ENCODE measurements at places on chromosomes 12 and 14.

DNA sequence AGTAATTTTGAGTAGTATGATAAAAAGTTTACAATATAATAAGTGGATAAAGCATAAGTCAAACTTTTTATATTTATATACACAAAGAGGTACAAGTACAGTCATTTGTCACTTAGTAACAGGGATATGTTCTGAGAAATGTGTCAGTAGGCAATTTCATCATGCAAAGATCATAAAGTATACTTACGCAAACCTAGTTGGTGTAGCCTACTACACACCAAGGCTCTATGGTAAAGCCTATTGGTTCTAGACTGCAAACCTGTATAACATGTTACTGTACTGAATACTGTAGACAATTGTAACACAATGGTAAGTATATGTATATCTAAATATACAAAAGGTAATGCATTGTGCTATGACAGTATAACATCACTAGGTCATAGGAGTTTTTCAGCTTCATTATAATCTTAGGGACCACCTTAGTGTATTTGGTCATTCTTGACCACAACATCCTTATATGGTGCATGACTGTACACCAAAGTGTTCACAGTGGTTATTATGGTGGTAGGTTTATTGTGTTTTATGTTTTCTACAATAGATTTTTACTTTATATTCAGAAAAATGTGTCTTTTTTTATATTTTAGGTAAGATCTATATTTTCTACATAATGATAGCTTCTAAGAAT is 14.9 kb upstream of the SCFD1 start:
- DNase-seq: no peak

DNA sequence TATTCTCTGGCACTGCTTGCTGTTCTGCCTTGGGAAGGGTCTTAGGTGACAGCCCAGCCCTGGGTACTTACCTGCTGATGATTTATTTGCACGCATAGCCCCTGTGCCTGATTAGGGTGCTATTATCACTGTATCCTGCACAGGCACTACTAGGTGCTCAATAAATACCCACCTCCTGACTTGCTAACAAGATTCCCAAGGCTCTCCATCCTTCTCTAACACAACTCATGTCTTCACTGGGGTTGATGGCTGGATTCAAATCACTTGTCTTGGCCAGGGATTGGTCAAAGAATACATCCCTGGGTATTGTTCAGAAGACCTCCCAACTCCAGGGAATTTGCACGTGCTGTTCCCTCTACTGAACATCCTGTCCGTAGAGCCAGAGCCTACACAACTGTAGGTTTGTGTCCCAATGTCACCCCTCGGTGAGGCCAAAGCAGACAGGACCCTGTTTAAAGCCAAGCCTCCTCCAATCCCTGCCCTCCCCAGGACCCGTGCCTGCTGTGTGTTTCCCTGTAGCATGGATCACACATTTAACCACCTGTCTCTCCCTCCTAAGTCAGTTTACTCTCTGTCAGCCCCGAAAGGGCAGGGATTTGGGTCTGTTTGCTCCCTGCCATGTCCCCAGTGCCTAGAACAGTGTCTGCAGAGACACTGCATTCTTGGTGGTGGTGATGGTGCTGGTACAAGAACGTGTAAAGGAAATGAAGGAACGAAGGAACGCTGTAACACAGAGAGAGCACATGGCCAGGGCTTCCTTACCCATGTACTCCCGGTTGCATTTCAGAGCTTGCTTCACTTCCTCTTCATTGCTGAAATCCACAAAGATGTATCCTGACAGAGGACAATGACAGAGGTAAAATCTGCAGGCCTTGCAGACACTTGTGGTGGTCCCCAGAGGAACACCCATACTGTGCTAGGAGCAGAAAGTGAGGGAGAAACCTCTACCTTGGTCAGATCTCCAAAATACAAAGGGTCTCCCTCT is 16.5 kb downstream of the RBM19 start:
- no peak for DNase-seq

DNA sequence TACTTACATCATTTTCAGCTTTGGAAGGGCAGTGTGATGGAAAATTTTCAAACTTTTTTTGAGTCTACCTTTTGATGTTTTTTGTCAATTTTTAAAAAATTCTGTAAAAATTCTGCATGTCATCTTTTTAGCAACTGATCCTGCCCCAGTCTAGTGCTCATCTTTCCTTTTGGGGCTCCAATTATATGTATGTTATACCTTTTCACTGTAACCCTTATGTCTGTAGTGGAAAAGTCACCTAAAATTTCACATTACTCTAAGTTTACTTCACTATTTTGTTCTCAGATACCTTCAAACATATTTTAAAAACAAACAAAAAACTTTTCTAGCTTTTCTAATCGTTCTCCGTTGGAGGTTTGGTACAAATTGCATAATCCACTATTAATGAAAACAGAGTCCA is 32.5 kb upstream of the MYRFL start:
- DNase-seq: no peak

DNA sequence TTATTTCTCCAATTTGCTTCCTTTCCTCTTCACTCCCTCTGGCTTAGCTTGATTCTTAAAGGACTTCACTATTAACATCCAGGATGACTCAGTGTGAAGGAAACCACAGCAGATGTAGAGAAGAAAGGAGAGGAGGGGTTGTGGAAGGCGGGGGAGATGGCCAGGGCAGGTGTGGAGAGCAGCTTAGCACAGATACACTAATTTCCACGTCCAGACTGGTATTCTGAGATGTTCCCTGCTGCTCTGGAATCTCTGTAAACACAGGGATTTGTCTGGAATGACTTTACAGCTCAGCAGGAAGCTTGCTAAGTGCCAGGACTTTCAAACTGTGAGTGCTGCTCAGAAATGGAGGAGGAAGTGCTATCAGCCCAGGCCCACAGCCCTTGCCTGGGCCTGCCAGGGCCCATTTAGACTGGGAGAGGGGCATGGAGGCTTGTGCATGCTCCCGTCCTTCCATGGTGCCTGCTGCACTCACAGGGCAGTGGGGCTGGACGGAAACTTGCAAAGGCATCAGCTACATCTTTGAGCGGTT is 202.5 kb upstream of the DDHD1 start:
- DNase-seq: no peak

- no peak for DNase-seq
These were observed 19.6 kb upstream of the CHGA start for GRCh38 chr14:92903359-92903758.

DNA sequence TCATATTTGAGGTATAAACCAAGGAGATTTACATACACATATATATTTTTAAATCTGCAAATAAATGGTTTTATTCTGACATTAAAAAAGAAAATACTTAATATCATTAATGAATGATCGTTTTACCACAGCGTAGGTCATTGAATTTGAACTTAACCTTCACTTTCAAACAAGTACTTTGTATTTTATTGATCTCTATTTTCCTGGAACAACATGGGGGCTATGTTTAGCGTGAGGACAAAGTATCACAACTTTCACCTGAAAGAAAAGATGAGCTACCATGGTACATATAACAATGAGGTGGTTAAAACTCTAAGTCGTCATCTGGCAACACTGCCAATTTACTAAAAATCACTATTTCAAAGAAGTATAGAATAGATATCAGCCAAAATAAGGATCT is 6.0 kb downstream of the GYS2 start:
- no peak for DNase-seq

DNA sequence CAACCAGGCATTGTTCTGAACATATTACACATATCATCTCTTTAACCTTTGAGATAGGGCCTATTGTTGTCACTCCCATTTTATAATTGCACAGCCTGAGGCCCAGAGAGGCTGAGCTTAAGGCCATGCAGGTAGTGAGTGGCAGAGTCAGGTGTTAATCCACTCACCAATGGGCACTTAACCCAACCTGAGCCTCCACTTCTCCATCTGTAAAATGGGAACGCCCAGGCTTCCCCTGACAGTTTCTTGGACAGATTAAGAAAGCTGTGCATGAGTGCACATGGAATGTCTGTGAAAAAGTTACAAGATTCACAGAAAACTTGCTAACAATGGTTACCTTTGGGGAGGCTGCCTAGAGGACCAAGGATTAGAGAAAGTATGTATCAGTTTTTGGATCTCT is 32.9 kb downstream of the ESRRB start:
- DNase-seq: no peak

- DNase-seq: no peak
These were observed 17.3 kb downstream of the TOGARAM1 start for GRCh38 chr14:44979273-44979672.

DNA sequence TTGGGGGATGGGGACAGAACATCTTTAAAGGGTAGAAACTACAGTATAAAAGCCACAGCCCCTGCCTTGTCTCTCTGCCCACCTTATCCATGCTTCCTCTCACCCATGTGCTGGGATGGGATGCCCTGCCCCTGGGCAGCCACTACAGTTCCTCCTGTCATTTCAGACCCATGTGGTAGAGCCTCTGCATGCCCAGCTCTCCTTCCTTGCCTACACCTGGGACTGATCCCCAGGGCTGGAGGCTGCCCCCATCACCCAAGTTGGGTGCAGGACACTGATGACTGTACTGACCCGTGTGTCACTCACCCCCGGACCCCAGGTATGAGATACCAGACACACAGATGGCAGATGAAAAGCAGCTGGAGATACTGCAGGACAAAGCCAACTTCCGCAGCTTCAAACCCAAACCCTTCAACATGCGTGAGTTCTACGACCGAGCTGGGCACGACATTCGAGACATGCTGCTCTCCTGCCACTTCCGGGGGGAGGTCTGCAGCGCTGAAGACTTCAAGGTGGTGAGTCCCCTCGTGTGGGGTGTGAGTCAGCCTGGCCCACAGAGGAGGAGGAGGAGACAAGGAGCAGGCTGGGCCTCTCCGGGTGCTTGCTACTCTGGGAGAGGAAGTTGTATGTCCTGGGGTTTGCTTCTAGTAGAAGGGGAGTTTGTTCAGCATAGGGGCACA is 2.2 kb downstream of the ASIC1 start:
- no peak for DNase-seq

DNA sequence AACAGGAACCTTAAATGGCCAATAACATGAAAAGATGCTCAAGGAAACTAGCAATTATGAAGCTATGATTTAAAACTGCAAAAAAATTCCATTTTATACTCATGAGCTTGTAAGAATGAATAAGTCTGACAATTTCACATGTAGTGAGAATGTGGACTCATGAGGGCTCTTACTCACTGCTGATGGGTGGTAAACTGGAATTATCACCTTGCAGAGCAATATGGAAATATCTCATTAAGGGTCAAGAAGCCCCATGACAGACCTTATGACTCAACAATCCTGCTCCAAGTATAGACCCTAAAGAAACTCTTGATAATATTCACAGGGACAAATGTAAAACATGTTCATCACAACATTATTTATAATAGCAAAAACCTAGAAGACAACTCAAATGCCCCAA is 23.5 kb upstream of the SMAGP start:
- no peak for DNase-seq

GRCh38 chr12:32211066-32211899 is 104.6 kb downstream of the BICD1 start:
- no peak for DNase-seq

DNA sequence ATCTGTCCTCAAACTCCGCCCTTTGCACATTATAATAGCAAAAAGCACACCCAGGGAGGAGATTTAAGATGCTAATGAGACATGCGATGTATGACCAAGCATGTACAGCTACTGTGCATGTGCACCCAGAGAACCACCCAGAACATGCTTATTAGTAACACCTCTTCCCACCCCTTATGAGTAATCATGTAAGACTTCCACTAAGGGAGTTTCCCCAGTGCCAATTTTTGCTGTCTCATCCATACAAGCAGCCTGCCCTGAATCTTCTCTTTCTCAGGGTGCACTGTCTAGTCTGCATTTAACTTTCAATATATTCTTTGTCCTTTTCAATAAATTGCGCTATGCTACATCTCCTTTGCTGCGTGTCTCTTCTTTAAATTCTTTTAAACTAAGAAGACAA is 830.0 kb upstream of the NOVA1 start:
- no peak for DNase-seq

DNA sequence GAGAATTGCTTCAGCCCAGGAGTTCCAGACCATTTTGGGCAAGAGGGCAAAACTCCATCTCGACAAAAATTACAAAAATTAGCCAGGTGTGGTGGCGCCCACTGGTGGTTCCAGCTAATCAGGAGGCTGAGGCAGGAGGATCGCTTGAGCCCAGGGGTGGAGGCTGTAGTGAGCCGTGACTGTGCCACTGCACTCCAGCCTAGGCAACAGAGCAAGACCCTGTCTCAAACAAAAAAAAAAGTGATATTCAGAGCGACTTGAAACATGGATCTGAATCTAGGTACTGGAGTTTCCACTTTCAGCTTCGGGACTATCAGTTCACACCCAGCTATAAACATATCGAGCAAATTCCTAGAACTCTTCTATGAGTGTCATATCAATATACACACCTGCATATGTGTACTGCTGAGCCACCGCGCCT is 16.3 kb upstream of the RNF34 start:
- no peak for DNase-seq

DNA sequence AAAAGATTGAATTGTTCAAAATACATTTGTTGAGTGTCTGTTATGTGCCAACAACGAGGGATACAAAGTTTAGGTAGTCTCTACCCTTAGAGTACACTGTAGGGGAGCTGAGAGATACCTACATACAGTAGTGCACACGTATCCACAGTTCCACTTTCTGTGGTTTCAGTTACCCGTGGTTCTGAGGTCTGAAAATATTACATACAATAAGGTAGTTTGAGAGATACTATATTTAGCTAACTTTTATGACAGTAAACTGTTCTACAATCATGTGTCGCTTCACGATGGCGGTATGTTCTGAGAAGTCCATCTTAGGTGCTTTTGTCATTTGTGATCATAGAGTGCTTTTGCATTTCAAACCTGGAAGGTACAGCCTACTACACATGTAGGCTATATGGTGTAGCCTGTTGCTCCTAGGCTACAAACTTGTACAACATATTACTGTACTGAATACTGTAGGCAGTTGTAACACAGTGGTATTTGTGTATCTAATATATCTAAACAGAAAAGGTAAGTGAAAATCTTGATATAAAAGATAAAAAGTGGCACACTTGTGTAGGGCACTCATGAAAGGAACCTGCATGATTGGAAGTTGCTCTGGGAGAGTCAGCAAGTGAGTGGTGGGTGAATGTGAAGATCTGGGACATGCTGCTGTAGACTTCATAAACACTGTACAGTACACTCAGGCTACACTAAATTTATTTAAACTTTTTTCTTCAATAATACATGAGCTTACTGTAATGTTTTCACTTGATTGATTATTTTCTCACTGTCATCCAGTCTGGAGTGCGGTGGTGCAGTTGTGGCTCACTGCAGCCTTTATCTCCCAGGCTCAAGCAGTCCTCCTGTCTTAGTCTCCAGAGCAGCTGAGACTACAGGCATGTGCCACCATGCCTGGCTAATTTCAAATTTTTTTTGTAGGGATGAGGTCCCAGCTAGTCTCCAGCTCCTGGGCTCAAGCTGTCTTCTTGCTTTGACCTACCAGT is 4.0 kb downstream of the CPSF6 start:
- no peak for DNase-seq
